ENCODE measurements at places on chromosomes 2 and 18. TPM values are rescaled to one million over a fixed set of nuclear protein-coding genes. Genes with fewer than 3 reads are reported as not detected.

DNA sequence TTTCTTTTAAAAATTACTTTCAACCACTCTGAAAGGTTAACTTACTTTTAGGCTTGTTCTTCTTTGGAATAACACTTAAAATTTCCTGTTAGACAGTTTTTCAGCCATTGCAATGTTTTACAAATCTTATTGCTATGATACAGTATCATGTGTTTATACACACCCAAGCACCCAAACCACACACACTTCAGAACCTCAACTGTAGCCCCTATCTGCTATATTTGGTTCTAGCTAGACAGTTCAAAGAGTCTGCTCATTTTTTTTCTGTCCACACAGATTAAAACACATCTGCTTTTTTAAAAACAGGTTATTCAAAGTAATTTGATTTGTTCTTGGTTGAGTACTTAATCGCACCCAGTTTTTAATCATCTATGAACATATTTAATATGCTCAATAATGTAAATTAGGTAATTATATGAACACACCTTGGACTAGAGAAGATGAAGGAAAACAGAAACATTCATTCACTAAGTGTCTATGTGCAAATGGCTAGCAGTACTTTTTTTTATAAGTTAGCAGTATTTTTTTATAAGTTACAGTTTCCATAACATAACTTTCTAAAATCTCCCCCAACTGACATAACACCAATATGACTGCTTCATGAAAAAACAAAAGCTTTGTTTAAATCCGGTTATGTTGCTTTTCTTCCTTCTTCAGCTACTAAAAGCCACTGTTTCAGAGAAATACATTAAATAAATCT is 17.6 kb downstream of the FBXO11 start:
- peak; percentile 67 for DNase-seq

The NTSR2 gene
- total RNA-seq, result not detected

- DNase-seq, result peak; percentile 88
These were observed 106.2 kb upstream of the DLX2 start for GRCh38 chr2:172208791-172209325.

- DNase-seq, result no peak
These were observed 2.0 kb upstream of the TEX44 start for GRCh38 chr2:231590614-231591013.

DNA sequence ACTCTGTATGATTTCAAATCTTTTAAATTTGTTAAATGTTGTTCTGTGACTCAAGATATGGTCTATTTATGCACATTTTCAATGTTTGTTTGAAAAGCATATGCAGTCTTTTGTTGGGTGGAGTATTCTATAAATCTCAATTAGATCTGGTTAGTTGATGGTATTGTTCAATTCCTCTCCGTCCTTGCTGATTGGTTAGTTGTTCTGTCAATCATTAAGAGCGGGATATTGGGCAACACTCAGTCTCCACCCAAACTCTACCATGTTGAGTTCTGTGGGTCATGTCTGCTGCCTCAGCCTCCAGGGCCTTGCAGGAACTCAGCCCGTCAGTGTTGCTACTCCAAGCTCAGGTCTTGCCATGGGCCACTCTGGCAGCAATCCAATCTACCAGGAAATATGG is 118.9 kb downstream of the VWA3B start:
- no peak for DNase-seq

- peak; percentile 100 for DNase-seq
These were observed 80.2 kb downstream of the EFEMP1 start for GRCh38 chr2:55843096-55843993.

The GALNT14 gene
- under 0.01 TPM for total RNA-seq

GRCh38 chr18:21916594-21916993 is 176.0 kb downstream of the MIB1 start:
- DNase-seq, result no peak

The FLACC1 gene
- total RNA-seq, result 0.64 TPM

- DNase-seq, result peak; percentile 41
These were observed 45.6 kb downstream of the ZNF519 start for GRCh38 chr18:14086458-14087231.

The L3MBTL4 gene
- not detected for total RNA-seq

DNA sequence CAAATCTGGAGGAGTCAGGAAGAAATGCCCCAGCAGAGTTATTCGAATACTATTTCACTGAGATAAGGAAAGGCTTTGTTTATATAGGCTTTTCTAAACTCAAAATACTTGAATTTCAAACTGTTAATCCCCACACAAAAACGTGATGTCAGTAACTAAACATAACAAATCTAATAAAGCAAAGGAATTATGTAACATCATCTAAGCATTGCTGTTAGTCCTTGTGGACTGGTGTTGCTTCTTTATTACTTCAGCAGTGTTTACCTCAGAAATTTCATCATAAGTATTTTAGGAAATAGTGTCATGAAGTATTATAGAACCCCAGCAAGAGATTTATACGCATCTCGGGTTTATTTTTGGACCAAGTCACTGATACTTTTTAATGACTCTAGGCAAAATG is 19.7 kb upstream of the SANBR start:
- peak; percentile 73 for DNase-seq

DNA sequence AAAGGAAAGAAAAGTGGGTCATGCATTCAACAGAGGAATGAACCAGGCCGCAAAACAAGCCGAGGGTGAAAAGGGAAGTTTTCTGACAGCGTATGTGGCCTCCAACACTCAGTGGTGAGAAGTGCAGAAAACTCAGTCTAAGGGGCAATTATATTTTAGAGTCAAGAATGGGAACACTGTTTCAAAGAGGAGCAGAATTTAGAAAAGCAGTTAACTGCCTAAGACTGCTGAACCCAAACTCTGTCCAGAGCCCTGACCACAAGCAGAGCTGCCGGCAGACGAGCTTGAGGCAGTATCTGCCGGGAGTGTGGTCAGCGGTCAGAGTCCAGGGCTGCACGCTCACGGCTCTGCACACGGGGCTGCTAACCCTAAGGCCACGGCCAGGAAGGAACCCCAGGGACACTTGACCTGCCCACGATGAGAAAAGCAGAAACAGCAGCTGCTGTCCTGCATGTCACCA is 347.0 kb upstream of the ID2 start:
- DNase-seq, result no peak

The ANKRD62 gene
- total RNA-seq, result not detected

The CPLX4 gene
- under 0.01 TPM for total RNA-seq

DNA sequence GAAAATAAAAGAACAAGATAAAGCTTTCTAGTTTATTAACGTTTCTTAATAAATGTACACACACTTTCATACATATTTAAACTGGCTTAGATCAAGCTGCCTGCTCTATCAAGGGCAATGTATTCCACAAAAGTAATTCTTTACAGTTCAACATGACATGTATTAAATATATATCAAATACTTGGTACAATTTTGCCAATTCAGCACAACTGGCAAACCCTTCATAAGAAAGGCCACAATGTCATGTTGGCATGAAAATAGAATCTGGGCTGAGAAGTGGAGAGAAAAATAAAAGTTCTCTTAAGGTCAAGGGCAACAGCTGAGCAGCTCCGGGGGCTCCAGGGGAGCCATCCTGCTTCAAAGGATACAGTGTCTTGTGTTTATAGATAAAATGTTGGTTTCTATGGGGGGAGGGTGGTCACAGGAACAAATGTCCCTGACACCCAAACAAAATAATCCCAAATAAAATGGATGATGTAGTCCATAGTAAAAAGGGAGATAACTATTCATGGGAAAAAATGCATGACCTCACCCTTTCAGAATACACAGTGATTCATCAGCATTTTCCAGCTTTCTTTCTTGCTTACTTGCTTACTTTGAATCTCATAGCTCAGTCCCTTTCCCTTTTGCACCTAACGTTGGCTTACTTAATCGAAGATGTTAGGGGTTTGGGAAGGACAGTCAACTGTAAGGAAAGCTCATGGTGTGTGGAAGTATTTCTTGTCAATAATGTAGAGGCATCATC is 494.9 kb downstream of the NYAP2 start:
- peak; percentile 67 for DNase-seq

DNA sequence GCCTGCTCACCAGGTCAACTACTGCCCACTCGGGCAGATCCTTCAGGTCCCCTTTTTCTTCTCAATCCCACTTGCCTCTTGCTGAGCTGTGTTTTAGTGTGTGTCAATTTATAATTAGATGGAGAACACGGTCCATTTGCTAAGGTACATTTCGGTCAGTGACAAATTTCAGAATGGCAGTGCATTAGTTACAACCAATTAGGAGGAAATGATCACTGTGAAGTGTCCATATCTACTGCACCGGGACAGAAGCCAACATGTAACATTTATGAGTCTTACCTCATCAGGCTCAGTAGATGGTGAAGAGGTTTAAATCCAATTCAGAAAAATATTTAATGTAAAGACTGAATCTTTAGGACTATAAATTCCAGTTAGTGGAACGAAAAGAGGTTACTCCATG is 47.7 kb downstream of the CMPK2 start:
- no peak for DNase-seq

- DNase-seq, result no peak
These were observed 18.5 kb upstream of the LRATD1 start for GRCh38 chr2:14614017-14614416.

The SLC25A12 gene
- 21.3 TPM for total RNA-seq

DNA sequence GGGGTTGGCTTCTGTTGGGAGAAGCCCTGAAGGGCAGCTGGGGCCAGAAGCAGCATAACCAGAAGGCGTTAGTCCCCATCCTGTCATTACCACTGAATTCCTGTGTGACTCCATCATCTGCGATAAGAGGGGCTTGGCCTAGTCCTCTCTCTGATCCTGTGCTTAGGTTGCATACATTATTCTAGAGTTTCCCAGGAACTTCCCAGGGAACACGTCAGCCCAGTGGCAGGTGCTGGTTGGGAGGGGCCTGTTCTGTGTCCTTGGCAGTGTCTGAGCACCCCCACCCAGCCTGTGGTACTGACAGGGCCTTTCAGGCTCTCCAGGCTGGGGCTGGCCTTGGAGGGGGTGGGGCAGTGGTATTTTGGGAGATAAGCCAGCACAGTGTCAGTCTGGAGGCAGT is 4.5 kb upstream of the TOGARAM2 start:
- peak; percentile 67 for DNase-seq

DNA sequence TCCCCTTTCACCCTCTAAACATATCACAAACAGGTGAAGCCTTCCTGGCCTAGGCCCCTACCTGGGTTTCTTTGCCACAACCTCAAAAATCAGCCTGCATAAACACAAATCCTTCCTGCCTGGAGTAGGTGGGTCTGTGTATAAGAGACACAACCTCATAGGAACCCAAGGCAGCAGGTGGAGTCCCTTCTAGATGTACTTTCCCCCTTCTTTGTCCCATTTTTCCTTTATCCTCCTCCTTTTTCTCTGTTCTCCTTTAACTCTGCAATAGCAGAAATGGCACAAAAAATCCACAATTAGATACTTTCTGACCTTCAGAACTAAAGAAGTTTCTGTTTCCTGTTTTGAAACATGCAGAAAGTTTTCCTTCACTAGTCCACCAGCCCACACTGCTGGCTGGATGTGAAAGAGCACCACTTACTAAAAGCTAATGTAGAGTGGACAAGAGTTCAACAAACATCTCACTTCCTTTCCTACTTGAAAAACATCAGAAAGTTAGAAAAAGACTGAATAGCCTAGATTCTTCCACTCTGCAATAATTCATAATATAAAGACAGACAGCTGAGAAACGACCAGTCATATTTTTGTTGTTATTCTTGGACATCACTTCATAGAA is 11.2 kb downstream of the SLC40A1 start:
- DNase-seq, result no peak

- DNase-seq, result no peak
These were observed 7.0 kb upstream of the REEP1 start for GRCh38 chr2:86344404-86344803.

GRCh38 chr18:23710068-23710527 is 20.8 kb downstream of the LAMA3 start:
- DNase-seq, result peak; percentile 82

The HNMT gene
- 64.4 TPM for total RNA-seq

DNA sequence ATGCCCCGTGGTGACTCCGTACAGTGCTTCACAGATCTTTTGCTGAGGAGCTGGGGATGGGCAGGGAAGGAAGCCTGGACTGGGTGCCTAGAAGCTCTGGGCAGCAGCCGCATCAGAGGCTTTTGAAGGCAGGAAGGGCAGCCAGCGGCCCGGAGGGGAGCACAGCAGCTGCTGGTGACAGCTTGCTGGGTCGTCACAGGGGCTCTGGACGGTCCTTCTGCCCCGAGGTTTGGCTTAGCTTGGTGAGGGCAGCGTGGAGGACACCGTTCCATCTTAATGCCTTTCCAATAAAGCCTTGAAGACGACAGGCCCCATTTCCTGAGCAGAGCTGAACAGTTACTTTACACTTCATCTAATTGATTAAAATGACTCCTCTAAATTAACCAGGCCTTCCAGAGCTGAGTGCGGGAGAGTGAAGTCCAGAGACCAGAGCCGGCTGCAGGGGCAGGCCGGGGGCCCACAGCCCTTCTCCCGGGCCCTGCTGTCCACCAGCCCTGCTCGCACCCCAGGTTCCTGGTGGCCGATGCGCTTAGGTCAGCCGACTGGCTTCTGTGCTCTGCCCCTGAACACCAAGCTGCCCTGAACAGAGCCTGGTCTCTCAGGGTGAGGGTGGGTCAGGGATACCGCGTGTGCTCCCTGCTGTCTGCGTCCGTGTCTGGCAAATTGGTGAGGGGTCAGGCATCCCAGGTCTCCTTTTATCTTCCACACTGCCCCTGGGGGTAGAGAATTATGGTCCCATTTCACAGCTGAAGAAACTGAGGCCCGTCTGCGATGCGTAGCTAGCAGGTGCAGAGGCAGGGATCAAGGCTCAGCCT is 43.5 kb downstream of the RRM2 start:
- DNase-seq, result no peak

GRCh38 chr2:196177124-196177523 is 5.7 kb upstream of the STK17B start:
- DNase-seq, result no peak

- no peak for DNase-seq
These were observed 98.7 kb downstream of the CTNNA2 start for GRCh38 chr2:79611448-79612016.

Measured in fibroblast of villous mesenchyme (primary cell).